ENCODE measurements at places on chromosomes 11 and 22. TPM values are rescaled to one million over a fixed set of nuclear protein-coding genes. Genes with fewer than 3 reads are reported as not detected.

RASL10A gene
- 0.49 TPM for polyA plus RNA-seq

SCGB1A1 gene
- 5.0 TPM for polyA plus RNA-seq

POU2AF2 gene
- not detected for polyA plus RNA-seq

OVOL1 gene
- 3.9 TPM for polyA plus RNA-seq

ANO3 gene
- 1.1 TPM for polyA plus RNA-seq

OR8G5 gene
- not detected for polyA plus RNA-seq

SPTBN2 gene
- polyA plus RNA-seq, result 0.08 TPM

BTG4 gene
- polyA plus RNA-seq, result not detected

Measured in aorta (tissue), 5 donors.